ENCODE measurements at places on chromosomes 1 and 21. TPM values are rescaled to one million over a fixed set of nuclear protein-coding genes. Genes with fewer than 3 reads are reported as not detected.

CDC14A gene
- total RNA-seq: 4.2 TPM

HFM1 gene
- total RNA-seq: 0.33 TPM

TEKT2 gene
- total RNA-seq: 0.51 TPM

CLEC20A gene
- total RNA-seq: 0.33 TPM

CACNA1S gene
- not detected for total RNA-seq

NHLH1 gene
- under 0.01 TPM for total RNA-seq

FAM177B gene
- total RNA-seq: not detected

KCNJ6 gene
- 0.25 TPM for total RNA-seq

TAL1 gene
- total RNA-seq: 1.5 TPM

SLC2A5 gene
- 0.51 TPM for total RNA-seq

NPHS2 gene
- not detected for total RNA-seq

KCNC4 gene
- total RNA-seq: 1.6 TPM

SLC27A3 gene
- 24.0 TPM for total RNA-seq

DHX9 gene
- total RNA-seq: 66.2 TPM

AQP10 gene
- not detected for total RNA-seq

TESK2 gene
- total RNA-seq: 1.6 TPM

NIT1 gene
- 31.9 TPM for total RNA-seq

FMN2 gene
- total RNA-seq: 3.3 TPM

DENND2C gene
- total RNA-seq: 0.89 TPM

TLCD4 gene
- total RNA-seq: 2.0 TPM

RGL1 gene
- 6.0 TPM for total RNA-seq

C1orf226 gene
- total RNA-seq: 2.0 TPM

NCAM2 gene
- 0.51 TPM for total RNA-seq

LCE3E gene
- not detected for total RNA-seq

SPRR4 gene
- total RNA-seq: not detected

RCSD1 gene
- total RNA-seq: not detected

SLC45A1 gene
- total RNA-seq: 0.98 TPM

MYBPHL gene
- total RNA-seq: not detected

LRRC3 gene
- total RNA-seq: 2.9 TPM

KRTAP23-1 gene
- total RNA-seq: not detected

COL24A1 gene
- total RNA-seq: under 0.01 TPM

CASZ1 gene
- total RNA-seq: 2.9 TPM

TCHHL1 gene
- not detected for total RNA-seq

ELAVL4 gene
- total RNA-seq: not detected

TIE1 gene
- total RNA-seq: 0.98 TPM

KCNA2 gene
- under 0.01 TPM for total RNA-seq

RNU1-2 gene
- under 0.01 TPM for total RNA-seq

LCE2B gene
- total RNA-seq: not detected

PERM1 gene
- total RNA-seq: not detected
